ENCODE measurements at places on chromosomes 16 and 17.
A peak's percentile ranks its signal among the peaks of the same experiment; 100 is the strongest.

GRCh38 chr17:74775409-74776043, 619 bp downstream of the NAT9 start:
- no peak for DNase-seq

- DNase-seq, result peak; percentile 41
These were observed 526 bp downstream of the ZZEF1 start for GRCh38 chr17:4142107-4142900.

- DNase-seq, result no peak
These were observed 18.3 kb upstream of the CACNG4 start for GRCh38 chr17:66946251-66946650.

- DNase-seq, result no peak
These were observed 53.0 kb upstream of the MEAK7 start for GRCh38 chr16:84557504-84557903.

DNA sequence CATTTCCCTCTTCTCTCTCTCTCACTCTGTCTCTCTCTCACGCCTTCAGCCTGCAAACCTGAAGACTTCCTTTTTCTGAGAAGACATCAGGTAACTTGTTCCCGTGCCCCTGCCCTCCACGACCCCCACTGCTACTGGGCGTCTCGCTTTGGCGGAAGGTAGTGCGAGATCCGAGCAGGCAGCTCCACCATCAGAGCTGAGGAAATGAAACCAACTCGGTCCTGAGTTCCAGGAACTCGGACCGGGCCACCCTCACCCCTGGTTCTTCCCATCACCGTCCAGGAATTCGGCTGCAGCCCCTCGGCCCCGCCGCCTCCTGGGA, 585 bp downstream of the MLKL start:
- DNase-seq, result peak; percentile 30

DNA sequence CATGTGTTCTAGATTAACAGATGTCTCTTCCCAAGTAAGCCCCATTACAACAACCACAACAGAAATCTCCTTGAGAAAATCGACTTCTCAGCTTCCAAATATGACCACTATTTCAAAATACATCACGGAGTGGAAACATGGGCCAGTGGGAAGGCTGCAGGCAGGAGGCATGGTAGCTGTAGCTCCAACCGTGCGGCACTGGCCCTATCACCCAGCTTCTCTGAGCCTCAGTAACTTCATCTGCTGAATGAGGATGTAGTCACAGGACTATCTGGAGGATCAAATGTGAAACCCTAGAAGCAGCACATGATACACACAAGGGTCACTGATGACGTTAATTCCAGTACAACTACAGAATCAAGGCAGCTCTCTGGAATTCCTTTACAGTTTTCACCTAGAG, 112.2 kb downstream of the VPS53 start:
- no peak for DNase-seq

GRCh38 chr17:855569-855968, 73.4 kb downstream of the MRM3 start:
- no peak for DNase-seq

GRCh38 chr17:50095626-50096037, 481 bp downstream of the PDK2 start:
- DNase-seq, result no peak

DNA sequence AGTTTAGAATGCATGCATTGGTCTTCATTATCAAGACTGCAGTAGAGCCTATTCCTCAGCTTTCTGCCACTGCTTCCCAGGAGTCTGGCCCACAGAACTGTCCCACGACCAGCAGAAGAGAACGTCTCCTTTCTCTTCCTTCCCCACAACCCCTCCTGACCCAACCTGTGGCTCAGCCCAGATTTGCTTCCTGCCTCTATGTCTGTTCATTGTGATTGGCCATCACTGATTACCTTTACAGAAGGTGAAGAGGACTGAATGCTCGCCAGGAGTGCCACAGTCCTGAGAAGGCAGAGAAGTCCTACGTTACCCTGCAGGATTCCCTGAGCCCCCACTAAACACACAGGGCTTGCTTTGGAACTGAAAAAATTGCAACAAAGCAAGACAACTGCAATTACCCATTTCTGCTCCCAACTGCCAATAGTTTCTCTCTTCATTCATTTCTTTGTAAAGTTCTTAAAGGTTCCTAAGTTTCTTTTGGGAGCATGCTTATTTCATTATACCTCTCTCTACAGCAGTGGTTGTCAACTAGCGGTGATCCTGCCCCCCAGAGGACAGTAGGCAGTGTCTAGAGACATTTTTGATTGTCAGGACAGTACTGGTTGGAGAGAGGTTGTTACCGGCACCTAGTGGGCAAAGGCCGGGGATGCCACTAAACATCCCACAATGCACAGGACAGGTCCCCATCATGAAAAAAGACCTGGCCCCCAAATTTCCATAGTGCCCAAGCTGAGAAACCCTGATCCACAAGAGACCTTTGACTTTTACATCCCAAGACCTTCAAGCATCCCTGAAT, 4.5 kb upstream of the NAT9 start:
- DNase-seq, result peak; percentile 19

GRCh38 chr16:12215277-12216105, 239.0 kb downstream of the SNX29 start:
- DNase-seq, result no peak

GRCh38 chr16:81409016-81409556, 35.5 kb upstream of the CMIP start:
- no peak for DNase-seq

- DNase-seq, result no peak
These were observed 67.8 kb upstream of the CDH5 start for GRCh38 chr16:66298571-66299120.

DNA sequence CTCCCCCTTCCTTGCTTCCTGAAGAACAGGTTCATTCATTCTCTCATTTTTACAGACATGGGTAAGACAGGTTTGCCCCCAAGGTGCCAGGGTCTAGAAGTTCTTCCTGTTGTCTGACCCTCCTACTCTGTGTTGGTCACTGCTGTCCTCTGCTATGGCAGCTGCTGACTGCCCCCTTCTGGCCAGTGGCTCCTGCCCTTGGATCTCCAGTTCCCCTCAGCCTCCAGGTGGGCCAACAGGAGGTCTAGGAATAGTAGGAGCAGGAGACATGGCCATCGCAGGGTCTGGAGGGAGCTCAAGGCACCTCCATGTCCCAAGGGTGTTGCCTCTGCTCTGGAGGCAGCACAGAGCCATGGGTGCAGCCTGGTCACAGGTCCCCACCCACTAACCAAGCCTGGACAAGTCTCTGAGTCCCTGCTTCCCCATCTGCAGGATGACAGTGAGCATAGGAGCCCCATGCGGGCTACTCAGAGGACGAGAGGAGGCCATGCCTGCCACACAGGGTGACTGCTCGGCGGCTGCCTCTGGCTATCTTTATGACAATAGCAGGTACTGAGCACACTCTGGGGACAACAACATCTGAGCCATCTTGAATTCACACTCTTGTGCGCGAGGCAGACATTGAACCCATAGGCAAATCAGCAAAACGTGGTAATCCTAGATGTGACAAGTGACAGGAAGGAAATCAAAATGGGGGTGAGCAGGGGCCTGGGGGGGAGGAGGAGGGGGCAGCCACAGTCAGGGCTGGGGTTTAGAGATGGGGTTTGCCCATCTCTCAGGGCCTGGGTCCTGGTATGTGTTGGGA, 27.0 kb upstream of the NXPH3 start:
- no peak for DNase-seq

GRCh38 chr16:68362947-68363657, 52.3 kb downstream of the PRMT7 start:
- no peak for DNase-seq

DNA sequence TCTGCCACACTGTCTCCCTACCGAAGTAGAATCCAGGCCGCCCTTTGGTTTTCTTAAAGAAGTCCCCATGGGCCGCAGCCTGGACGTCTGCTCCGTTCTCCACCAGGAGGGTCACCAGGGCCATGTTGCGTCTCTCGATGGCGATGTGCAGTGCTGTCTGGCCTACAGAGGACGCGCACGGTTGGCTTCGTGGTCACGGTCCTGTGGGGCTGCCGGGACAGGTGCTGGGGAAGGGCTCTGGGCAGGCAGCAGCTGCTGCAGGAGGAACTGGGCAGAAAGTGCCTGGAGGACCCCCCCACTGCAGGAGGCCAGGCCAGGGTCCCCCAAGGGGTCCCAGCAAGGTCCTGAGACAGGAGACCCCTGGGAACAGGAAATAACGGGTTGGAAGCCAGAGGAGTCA, 19.0 kb downstream of the TRPV1 start:
- DNase-seq, result no peak

DNA sequence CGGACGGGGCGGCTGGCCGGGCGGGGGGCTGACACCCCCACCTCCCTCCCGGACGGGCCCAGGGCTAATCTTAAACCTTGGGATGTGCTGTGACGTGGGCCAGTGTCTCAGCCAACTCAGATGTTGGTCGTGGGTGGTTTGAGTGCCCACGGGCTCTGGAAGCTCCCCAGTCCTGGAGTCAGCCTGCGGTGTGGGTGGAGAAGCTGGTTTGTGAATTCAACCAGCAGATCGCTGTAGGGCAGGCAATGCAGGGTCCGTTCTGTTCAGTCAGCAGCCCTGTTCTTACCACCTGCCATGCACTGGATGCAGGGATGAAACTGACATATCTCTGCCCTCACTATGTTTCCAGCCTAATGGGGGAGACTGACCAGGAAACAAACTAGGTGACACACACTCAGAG, 8.0 kb upstream of the ZNF500 start:
- DNase-seq, result no peak

- no peak for DNase-seq
These were observed 9.3 kb downstream of the SSTR5 start for GRCh38 chr16:1081734-1082265.

GRCh38 chr17:48100160-48100559, 1.1 kb downstream of the CBX1 start:
- DNase-seq, result no peak

- DNase-seq, result no peak
These were observed 47.1 kb upstream of the SDK2 start for GRCh38 chr17:73691321-73691766.

DNA sequence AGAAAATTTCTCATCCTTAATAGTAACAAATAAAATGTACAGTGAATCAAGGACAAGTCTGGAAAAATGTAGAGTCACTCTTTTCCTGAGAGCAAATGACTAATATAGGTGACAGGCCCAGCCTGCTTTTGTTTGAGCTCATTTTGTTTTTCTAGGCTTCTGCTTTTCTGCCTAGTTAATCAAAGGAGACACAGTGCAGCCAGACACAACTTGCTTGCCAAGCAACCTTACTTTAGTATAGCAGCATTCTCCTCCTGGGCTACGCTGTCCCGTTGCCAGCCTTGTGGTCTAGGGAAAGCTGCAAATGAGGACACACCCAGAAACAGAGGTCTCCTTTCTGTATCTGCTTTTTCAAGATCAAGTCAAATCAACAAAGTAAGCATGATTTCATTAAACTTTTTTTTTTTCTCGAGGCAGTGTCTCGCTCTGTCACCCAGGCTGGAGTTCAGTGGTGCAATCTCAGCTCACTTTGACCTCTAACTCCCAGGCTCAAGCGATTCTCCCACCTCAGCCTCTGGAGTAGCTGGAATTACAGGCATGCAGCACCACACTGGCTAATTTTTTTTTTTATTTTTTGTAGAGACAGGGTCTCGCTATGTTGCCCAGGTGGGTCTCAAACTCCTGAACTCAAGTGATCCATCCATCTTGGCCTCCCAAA, 17.2 kb downstream of the GINS3 start:
- no peak for DNase-seq

GRCh38 chr17:78892520-78892919, 10.5 kb downstream of the CEP295NL start:
- no peak for DNase-seq

GRCh38 chr16:10865991-10866966, 10.7 kb upstream of the CIITA start:
- DNase-seq, result no peak

GRCh38 chr17:40314584-40314956, 5.6 kb downstream of the RARA start:
- DNase-seq, result peak; percentile 90

GRCh38 chr16:50530277-50531236, 17.6 kb upstream of the NKD1 start:
- no peak for DNase-seq

DNA sequence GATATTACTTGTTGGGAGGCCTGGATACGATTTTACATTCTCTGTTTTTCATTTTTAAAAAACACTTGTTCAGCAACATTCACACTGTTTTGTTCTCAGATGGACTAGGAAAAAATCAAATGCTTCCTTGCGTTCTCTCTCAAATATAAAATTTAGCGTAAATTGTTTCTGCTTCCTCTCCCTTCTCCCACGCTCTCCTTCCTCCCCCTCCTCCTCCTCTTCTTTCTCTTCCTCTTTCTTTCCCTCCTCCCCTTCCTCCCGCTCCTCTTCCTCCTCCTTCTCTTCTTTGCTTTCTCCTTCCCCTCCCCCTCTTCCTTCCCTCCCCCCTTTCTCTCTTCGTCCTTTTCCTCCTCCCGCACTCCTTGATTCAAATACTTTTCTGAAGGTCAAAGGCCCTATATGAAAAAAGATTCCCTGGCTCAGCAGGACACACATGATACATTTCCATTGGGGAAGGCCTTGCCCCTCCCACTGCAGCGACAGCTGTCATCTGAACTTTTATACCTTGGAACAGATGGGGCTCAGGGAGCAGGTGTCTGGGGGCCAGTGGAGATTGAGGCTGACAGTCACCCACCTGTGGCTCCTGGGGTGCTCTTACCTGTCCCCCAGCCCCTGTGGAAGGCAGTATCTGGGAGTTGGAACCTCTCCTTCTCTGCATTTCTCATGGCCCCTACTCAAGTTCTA, 99.4 kb upstream of the SDK2 start:
- DNase-seq, result no peak

DNA sequence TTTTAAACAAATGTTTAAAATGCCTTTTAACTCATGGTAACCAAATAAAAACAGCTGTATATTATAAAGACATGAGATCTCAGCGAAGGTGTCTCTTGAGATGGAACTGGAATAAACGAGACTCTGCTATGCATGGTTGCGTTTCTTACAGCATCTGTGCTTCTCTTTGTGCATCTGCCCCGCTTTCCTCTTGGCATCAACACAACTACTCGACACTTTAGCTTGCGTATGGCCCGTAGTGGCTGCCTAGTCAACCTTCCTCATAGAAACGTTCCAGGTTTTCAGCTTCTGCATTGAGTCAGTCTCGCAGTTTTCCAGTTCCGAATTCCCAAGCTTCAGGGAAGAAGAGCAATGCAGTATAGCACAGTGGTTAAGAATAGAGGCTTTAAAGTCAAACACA, 214.9 kb downstream of the CEP112 start:
- DNase-seq, result no peak

- no peak for DNase-seq
These were observed 356.0 kb downstream of the CA10 start for GRCh38 chr17:51802544-51802943.

DNA sequence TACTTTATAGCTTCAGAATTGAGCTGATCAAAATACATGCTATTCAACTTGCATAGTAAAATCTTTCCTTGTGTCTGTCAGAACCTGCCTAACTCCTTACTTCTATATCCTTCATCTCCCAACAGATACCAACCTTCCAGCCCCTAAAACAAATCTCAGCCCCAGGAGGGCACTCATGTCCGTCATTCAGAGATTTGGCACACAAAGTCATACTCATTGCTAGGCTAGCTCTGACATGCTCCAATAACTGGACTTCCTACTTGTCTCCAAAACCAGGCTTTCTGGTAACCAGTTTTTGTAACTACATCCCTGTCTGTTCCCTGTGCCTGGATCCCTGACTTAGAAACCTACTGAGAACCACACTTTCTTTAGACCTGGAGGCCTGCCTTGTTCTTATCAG, 37.5 kb upstream of the DHX40 start:
- no peak for DNase-seq

GRCh38 chr16:30112197-30113030, 923 bp downstream of the GDPD3 start:
- peak; percentile 70 for DNase-seq

GRCh38 chr17:42846594-42847280, 2.4 kb downstream of the AOC2 start:
- DNase-seq, result no peak

All from activated naive CD4-positive, alpha-beta T cell treated with Interleukin-2 at 50 U/mL for 16 hours (primary cell).